ENCODE measurements at places on chromosomes 3 and 15.

- DNase-seq, result peak; percentile 63
Observed at GRCh38 chr3:136277634-136278033, 27.5 kb downstream of the PCCB start.

- no peak for DNase-seq
Observed at GRCh38 chr3:28066020-28066419, 175.4 kb upstream of the CMC1 start.

- no peak for DNase-seq
Observed at GRCh38 chr15:53437985-53438841, 321.2 kb downstream of the WDR72 start.

DNA sequence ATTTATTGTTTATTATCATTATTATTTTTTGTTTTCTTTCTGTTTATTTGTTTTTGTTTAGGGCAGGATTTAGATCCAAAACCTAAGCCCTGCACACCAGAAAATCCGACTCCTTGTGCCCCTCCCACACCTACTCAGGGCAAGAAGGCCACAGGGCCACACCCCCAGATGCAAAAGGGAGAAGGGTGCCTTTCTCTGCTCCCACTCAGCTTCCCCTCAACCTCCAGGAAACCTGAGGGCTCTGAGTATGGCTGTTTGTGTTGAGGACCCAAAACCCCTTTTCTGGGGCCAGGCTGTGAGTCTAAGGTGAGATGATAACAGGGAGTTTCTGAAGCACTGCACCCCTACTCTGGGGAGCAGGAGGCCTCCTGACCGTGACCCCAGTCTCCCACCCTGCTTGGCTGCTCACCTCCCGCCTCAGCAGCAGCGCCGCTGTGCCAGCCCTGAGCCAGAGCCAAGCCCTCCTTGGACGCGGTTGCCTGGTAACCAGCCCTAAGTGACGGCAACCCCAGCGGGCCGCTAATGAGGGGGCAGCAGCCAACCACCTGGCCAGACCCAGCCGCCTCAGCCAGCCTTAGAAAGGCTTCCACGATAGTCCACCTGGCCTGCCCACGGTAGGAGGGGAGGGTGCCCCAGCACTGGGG lies 6.4 kb upstream of the C15orf39 start:
- peak; percentile 79 for DNase-seq

DNA sequence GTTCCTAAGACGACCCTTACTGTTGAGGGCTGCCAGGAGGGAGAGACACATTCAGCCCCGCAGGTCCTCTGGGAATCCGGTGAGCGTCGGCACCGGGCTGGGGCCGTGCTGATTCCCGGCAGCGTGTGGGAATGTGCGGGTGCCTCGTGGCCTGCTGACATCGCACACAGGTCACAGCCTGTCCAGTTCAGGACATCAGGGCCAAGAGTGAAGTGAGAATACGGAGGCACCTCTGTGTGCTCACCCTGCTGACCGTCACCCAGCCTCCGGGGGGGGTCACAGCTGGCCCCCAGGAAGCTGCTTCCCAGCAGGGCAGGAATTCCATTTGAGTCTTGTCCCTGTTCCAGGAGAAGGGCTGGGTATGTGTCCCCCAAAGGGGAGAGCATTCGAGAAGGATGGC lies 53.6 kb downstream of the PGPEP1L start:
- DNase-seq, result no peak

- no peak for DNase-seq
Observed at GRCh38 chr15:29433507-29434248, 164.1 kb upstream of the NSMCE3 start.

DNA sequence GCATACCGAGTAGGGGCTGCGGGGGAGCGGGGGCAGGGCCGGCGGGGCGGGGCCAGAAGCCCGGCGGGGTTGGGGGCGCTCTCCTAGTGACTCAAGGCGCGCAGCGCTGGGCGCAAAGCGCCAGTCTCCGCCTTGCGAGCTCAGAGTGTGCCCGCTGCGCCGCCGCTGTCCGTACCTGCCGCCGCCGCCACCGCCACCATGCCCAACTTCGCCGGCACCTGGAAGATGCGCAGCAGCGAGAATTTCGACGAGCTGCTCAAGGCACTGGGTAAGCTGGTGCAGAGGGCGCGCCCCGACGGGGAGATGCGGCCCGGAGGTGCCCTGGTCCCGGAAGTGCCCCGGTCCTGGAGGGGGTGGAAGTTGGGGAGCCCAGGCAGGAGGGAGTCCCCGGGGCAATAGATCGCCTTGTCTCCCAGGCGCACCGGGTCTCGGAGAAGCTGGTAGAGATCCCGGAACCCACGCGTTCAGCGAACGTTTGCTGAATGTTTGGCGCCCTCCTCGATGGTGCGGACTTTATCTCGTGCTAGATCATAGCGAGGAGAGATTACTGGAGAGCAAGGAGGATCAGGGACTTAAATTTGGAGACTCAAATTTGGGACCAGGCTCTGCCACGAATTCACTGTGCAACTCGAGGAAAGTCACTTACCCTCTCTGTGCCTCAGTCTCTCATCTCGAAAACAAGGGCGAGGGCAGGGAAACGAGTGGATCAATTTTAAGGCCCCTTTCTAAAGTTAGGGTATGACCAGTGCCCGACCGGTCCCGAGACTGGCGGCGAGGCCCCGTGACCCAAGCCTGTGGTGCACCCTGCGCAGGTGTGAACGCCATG lies at the start of gene CRABP1:
TSS of gene CRABP1 (plus strand) at position 123 of the 826 bp plus-strand sequence. CDS start at position 199, 76 bp downstream.
- no peak for DNase-seq

GRCh38 chr3:89787485-89787884 lies 680.1 kb downstream of the EPHA3 start:
- DNase-seq, result no peak

GRCh38 chr15:90691369-90691768 lies 25.8 kb upstream of the BLM start:
- no peak for DNase-seq

DNA sequence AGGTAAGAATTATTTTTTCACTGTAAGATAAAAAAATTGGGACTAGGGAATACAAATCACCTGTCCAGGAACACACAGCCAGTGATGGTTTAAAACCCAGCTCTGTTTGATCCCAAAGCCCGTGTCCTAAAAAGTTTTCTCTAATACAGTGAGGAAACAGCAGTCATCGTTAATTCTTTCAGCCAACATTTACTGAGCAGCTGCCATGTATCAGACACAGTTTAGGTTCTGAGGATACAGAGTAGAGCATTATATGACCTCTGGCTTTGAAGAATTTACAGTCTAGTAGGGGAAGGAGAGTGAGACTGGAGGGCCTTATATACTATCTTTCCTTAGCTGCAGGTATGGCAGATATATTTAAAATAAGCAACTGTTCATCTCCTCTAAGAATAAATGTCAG lies 82.7 kb downstream of the KCNMB2 start:
- DNase-seq, result no peak

GRCh38 chr15:77870195-77871065 lies 207.1 kb downstream of the TBC1D2B start:
- DNase-seq, result peak; percentile 68

- no peak for DNase-seq
Observed at GRCh38 chr3:133633439-133633838, 28.3 kb downstream of the TOPBP1 start.

DNA sequence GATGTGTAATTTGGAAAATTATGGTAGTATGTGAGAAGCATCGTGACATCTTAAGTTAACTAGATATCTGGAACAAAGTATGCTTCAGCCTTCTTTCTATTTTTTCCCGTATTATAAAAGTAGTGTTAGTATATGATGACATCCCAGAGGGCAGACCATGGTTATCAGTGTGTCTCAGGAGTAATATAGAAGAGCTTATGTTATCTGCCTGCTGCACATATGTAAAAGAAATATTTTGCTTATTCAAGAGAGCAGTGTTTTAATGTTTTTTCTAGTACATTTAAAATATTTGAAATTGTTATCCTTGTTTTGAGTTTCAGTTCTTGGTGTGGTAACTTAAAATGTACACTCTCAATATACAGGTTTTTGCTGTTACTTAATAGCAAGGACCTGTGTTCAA lies 24.1 kb downstream of the PLCL2 start:
- DNase-seq, result no peak

DNA sequence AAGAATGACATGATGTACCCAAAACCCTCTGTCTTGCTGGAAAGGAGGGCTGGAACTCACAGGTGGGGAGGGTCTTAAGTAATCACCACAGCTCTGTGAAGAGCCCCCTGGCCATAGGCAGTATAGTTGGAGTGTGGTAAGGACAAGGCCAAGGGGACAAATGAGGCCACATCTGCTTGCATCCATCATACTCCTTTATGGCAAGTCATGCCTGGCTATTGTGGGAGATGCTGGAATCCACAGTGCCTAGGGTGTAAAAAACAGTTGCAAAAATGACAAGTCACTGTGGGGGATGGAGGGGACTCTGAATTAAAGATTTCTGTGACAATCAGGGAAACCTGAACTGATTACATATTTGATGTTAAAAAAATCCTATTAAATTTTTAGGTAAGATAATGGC lies 258.5 kb downstream of the KCNMB2 start:
- no peak for DNase-seq

- DNase-seq, result no peak
Observed at GRCh38 chr3:124056846-124057245, 64.9 kb upstream of the ROPN1 start.

- DNase-seq, result peak; percentile 3
Observed at GRCh38 chr3:189630767-189631372, 319 bp upstream of the TP63 start.

GRCh38 chr3:195111766-195112165 lies 159.2 kb downstream of the XXYLT1 start:
- DNase-seq, result no peak

GRCh38 chr15:101063212-101063611 lies 144.1 kb downstream of the LRRK1 start:
- DNase-seq, result no peak

- no peak for DNase-seq
Observed at GRCh38 chr3:154015307-154015706, 105.9 kb upstream of the ARHGEF26 start.

DNA sequence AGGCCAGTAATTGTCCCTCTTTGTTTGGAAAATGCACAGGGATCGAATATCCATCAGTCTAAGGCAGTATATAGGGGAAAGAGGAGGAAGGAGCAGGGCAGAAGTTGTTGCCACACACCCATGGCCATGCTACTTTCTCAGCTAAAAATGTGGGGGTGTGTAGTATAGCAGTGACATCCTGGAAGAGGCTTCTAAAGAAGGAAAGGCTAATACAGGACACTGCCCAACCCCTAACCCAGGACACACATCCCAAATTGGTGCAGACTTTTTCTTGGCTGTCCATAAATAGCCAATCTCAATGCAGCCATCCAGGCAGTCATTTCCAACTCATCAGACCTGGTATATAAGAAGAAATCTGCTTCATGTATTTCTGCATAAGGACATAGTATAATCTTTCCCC lies 33.1 kb upstream of the LRRN1 start:
- no peak for DNase-seq

- DNase-seq, result no peak
Observed at GRCh38 chr3:55858302-55858701, 371.2 kb upstream of the WNT5A start.

- DNase-seq, result no peak
Observed at GRCh38 chr3:119311081-119311925, 17.1 kb downstream of the ARHGAP31 start.

GRCh38 chr15:39213385-39213840 lies 367.5 kb upstream of the THBS1 start:
- peak; percentile 17 for DNase-seq

GRCh38 chr3:13513051-13513912 lies 33.2 kb downstream of the HDAC11 start:
- DNase-seq, result no peak

GRCh38 chr15:55685286-55685685 lies 57.7 kb downstream of the PRTG start:
- DNase-seq, result no peak

DNA sequence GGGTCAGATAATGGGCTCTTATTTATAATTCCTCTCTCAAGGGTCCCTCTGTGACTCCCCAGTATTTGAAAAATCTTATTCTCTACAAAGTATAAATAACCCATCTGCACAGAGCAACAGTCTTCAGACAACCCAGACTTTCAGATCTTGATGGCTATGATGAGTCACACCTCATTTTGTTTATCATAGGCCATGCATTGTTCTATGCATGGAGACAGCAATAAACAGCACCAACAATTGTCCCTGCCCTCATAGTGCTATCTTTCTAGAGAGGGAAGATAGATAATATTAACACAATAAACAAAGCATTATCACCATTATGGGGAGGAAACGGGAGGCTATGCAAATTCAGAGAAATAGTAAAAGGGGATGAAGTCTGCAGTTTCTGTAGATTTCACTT lies 13.4 kb downstream of the FHIT start:
- no peak for DNase-seq
